ENCODE measurements at places on chromosomes 11 and 22.

GRCh38 chr11:6667733-6668374, 12.2 kb upstream of the DCHS1 start:
- H3K36me3 ChIP-seq: no peaks in the 10 kb centered on the region
- peak overlapping the region; percentile 61 for H3K27ac ChIP-seq
- H3K4me3 ChIP-seq: peak overlapping the region; percentile 23
- no peaks in the 10 kb centered on the region for H3K27me3 ChIP-seq

- no peaks in the 10 kb centered on the region for H3K27me3 ChIP-seq
- peaks cover 60% of the 10 kb centered on the region for H3K36me3 ChIP-seq
- H3K4me1 ChIP-seq: peaks cover 49% of the 10 kb centered on the region
- H3K4me3 ChIP-seq: no peak overlapping the region
Measured at GRCh38 chr11:117045196-117045595, 53.0 kb downstream of the SIK3 start.

- peaks cover 55% of the 10 kb centered on the region for H3K36me3 ChIP-seq
- peaks cover 6% of the 10 kb centered on the region for H3K4me1 ChIP-seq
- no peaks in the 10 kb centered on the region for H3K27me3 ChIP-seq
- DNase-seq: no peak
Measured at GRCh38 chr22:38212442-38212841, 10.6 kb downstream of the MAFF start.

- no peaks in the 10 kb centered on the region for H3K27me3 ChIP-seq
- no peak overlapping the region for H3K27ac ChIP-seq
- H3K36me3 ChIP-seq: no peaks in the 10 kb centered on the region
- H3K4me3 ChIP-seq: no peak overlapping the region
- no peak for DNase-seq
Measured at GRCh38 chr11:30650266-30650665, 64.1 kb upstream of the MPPED2 start.

- peaks cover 40% of the 10 kb centered on the region for H3K27me3 ChIP-seq
- H3K27ac ChIP-seq: no peak overlapping the region
- H3K4me1 ChIP-seq: peaks cover 6% of the 10 kb centered on the region
- no peak for DNase-seq
Measured at GRCh38 chr11:20197881-20198280, 37.6 kb upstream of the DBX1 start.

GRCh38 chr11:45234306-45235006, 51.7 kb downstream of the SYT13 start:
- DNase-seq: no peak
- peaks cover 53% of the 10 kb centered on the region for H3K27me3 ChIP-seq
- peaks cover 4% of the 10 kb centered on the region for H3K4me1 ChIP-seq

DNA sequence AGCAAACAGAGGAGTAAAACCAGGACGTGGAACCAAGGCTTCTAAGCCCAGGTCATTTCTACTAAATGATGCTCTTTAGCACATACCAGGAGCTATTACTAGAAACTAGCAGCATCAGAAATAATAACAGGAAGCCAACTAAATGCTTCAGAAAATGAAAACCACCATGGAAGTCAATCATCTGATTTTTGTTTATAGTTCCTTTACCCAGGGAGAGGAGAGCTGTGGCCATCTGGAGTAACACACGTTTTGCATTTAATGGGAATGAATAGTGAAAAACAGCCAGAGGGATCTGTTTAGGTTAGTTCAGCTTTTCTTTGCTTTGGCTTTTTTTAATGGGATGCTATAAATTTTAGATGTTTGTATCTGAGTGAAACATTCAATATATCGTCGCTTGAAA, 250.7 kb upstream of the ARHGAP20 start:
- no peak overlapping the region for H3K27ac ChIP-seq
- no peaks in the 10 kb centered on the region for H3K4me1 ChIP-seq
- H3K27me3 ChIP-seq: peaks cover 13% of the 10 kb centered on the region
- DNase-seq: no peak

- DNase-seq: no peak
- H3K4me3 ChIP-seq: no peak overlapping the region
- no peak overlapping the region for H3K27ac ChIP-seq
Measured at GRCh38 chr11:97722065-97722464, 1298.7 kb upstream of the CNTN5 start.

- DNase-seq: no peak
- peaks cover 1% of the 10 kb centered on the region for H3K36me3 ChIP-seq
- H3K27me3 ChIP-seq: no peaks in the 10 kb centered on the region
- peaks cover 15% of the 10 kb centered on the region for H3K4me1 ChIP-seq
Measured at GRCh38 chr22:49642331-49642730, 185.3 kb downstream of the BRD1 start.

DNA sequence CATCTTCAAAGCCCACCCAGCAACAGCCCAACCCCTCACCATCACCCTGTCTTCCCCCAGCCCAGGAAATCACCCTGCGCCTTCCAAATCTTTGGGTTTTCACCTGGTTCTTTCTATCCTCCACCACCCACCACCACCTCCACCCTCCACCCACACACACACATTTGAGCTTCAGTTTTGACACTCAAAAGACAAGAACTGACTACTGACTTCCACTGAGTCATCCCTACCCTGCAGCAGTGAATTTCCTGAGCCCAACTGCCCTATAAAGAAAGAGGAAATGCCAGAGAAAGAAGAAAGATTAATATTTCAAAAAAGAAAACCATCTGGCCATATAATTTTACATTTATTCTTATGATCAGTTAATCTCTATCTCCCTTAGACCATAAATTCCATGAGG, 137.5 kb downstream of the CHST1 start:
- no peak overlapping the region for H3K27ac ChIP-seq
- peaks cover 3% of the 10 kb centered on the region for H3K36me3 ChIP-seq
- H3K27me3 ChIP-seq: peaks cover 57% of the 10 kb centered on the region

DNA sequence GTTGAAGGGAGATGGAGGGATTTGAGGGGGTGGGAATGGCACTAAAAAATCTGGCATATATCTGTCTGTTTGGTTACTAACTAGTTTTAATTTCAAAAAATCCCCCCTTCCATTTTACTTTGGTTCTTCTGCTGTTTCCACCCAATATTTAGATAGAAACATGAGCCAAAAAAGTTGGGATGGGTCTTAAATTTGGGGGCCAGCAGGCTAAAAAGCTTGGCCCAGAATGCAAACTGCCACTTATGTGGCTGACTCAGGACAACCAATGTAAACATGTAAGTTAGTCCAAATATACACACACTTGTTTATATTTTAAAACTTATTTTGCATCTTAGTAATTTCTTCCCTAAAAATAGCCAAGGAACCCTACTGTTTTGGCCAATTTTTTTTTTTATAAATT, 35.7 kb downstream of the LGR4 start:
- no peak for DNase-seq
- H3K27me3 ChIP-seq: peaks cover 20% of the 10 kb centered on the region
- no peaks in the 10 kb centered on the region for H3K36me3 ChIP-seq
- no peak overlapping the region for H3K4me3 ChIP-seq
- H3K4me1 ChIP-seq: no peaks in the 10 kb centered on the region
- H3K27ac ChIP-seq: no peak overlapping the region

DNA sequence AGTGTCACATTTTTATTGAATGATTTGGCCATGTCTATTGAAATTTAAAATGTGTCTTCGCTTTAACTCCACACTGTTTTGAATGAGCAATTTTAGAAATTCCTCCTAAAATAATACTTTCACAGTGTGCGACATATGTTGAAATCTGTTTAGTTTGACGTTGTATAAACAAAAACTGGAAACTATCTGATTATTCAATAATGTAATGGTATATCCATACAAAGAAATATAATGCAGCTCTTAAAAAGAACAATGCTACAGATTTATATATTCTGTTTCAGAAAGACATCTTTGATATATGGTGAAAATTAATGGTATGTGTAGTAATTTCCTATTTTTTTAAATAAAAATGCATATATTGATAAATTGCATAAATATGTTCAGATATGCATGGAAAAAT, 268.7 kb upstream of the SORL1-AS1 start:
- H3K4me1 ChIP-seq: no peaks in the 10 kb centered on the region
- no peak overlapping the region for H3K4me3 ChIP-seq
- peaks cover 5% of the 10 kb centered on the region for H3K36me3 ChIP-seq
- H3K27ac ChIP-seq: no peak overlapping the region
- H3K27me3 ChIP-seq: peaks cover 14% of the 10 kb centered on the region

GRCh38 chr11:119873761-119874421, 144.9 kb upstream of the NECTIN1 start:
- peaks cover 5% of the 10 kb centered on the region for H3K27me3 ChIP-seq
- no peaks in the 10 kb centered on the region for H3K36me3 ChIP-seq
- H3K4me1 ChIP-seq: no peaks in the 10 kb centered on the region
- H3K27ac ChIP-seq: no peak overlapping the region
- no peak overlapping the region for H3K4me3 ChIP-seq

DNA sequence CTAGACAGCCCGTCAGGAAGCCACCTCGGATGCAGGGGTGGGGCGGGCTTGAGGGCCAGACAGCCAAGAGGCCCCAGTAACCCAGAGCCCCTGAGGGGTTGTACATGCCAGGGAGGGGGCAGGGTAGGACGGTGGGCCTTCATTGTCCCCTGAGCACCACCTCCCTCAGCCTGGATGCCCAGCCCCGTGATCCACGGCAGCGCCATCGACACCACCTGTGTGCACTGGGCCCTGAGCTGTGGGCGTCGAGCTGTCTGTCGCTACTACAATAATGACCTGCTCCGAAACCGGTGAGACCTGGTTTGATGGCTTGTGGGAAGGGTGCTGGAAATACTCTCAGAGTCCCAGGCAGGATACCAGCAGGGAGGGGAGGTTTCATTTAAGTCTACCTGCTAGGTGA, 37.4 kb upstream of the TPBGL start:
- DNase-seq: no peak
- no peak overlapping the region for H3K27ac ChIP-seq
- H3K4me3 ChIP-seq: no peak overlapping the region
- H3K4me1 ChIP-seq: no peaks in the 10 kb centered on the region
- no peaks in the 10 kb centered on the region for H3K36me3 ChIP-seq
- no peaks in the 10 kb centered on the region for H3K27me3 ChIP-seq

GRCh38 chr11:123628936-123629683, 25.3 kb downstream of the SCN3B start:
- peaks cover 27% of the 10 kb centered on the region for H3K27me3 ChIP-seq
- no peak overlapping the region for H3K4me3 ChIP-seq
- peaks cover 2% of the 10 kb centered on the region for H3K36me3 ChIP-seq
- H3K4me1 ChIP-seq: no peaks in the 10 kb centered on the region
- H3K27ac ChIP-seq: no peak overlapping the region

- DNase-seq: no peak
- no peak overlapping the region for H3K27ac ChIP-seq
- H3K27me3 ChIP-seq: no peaks in the 10 kb centered on the region
- H3K4me3 ChIP-seq: no peak overlapping the region
- no peaks in the 10 kb centered on the region for H3K36me3 ChIP-seq
Measured at GRCh38 chr11:1227551-1228100, 4.8 kb downstream of the MUC5B start.

- DNase-seq: no peak
- H3K27ac ChIP-seq: no peak overlapping the region
- no peaks in the 10 kb centered on the region for H3K36me3 ChIP-seq
- no peaks in the 10 kb centered on the region for H3K4me1 ChIP-seq
Measured at GRCh38 chr11:79447038-79447786, 6.4 kb upstream of the TENM4 start.

DNA sequence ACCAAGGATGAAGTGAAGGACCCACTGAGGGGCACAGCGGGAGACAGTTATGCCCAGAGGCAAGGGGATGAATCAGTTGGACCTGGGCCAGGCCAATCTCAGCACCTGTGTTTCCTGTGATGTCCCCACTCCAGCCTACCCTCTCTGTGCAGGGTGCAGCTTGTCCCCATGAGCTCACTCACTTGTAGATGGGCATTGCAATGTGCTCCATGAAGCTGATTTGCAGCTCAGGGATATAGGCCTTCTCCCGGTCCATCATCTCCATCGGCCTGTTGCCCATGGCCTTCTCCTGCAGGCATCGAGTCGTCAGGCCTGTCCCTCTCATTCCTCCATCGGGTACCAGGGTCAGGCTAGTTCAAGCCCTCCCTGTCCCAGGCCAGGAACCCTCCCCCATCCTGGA, 96.2 kb downstream of the PDE2A start:
- H3K4me3 ChIP-seq: no peak overlapping the region
- peaks cover 9% of the 10 kb centered on the region for H3K27me3 ChIP-seq
- H3K36me3 ChIP-seq: peaks cover 2% of the 10 kb centered on the region
- peaks cover 6% of the 10 kb centered on the region for H3K4me1 ChIP-seq
- no peak for DNase-seq

GRCh38 chr11:119977881-119978280, 160.0 kb downstream of the TRIM29 start:
- H3K27me3 ChIP-seq: peaks cover 26% of the 10 kb centered on the region
- DNase-seq: no peak
- no peak overlapping the region for H3K4me3 ChIP-seq

GRCh38 chr22:20550851-20551744, 43.7 kb downstream of the MED15 start:
- peaks cover 69% of the 10 kb centered on the region for H3K4me1 ChIP-seq
- peak overlapping the region; percentile 96 for H3K27ac ChIP-seq
- DNase-seq: peak; percentile 59
- no peaks in the 10 kb centered on the region for H3K27me3 ChIP-seq
- H3K36me3 ChIP-seq: peaks cover 50% of the 10 kb centered on the region
- peak overlapping the region; percentile 80 for H3K4me3 ChIP-seq

DNA sequence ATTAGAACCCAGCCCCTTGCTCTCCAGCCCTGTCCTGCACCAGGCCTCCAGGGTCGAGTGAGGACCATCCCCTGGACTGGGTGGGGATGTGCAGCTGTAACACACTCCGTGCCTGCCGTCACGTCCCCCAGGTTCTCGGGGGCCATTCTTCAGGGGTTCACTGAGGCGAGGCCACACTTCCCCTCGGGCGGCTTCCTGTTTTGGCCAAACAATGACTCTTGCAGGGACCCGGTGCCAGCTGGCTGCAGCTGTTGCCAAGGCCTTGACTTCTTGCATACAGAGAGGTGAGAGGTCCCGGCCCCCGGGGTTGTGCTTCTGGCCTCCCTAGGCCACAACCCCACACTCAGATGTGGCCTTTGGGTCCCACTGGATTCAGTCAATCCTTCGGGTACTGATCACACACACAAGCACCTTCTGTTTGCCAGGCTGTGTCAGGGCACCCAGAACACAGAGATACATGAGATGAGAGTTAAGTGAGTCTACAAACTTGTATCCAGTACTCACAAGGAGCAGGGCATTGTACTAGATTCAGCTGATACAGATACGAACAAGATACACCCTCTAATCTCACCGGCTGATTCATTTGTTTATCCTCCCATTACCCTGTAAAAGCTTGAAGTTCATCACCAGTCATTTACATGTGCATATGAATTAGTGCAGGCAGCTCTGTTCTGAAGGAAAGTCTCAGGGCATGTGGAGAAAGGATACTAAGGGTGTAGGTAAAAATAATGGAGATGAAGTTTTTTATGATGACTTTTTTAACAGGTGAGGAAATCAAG, 32.9 kb downstream of the LRRC32 start:
- no peak overlapping the region for H3K27ac ChIP-seq
- peaks cover 77% of the 10 kb centered on the region for H3K27me3 ChIP-seq
- DNase-seq: no peak
- no peak overlapping the region for H3K4me3 ChIP-seq
- no peaks in the 10 kb centered on the region for H3K4me1 ChIP-seq
- no peaks in the 10 kb centered on the region for H3K36me3 ChIP-seq

- no peak overlapping the region for H3K27ac ChIP-seq
- no peak overlapping the region for H3K4me3 ChIP-seq
- H3K4me1 ChIP-seq: no peaks in the 10 kb centered on the region
- H3K36me3 ChIP-seq: no peaks in the 10 kb centered on the region
- H3K27me3 ChIP-seq: peaks cover 70% of the 10 kb centered on the region
- no peak for DNase-seq
Measured at GRCh38 chr11:44517541-44517940, 47.9 kb upstream of the CD82 start.

- peaks cover 4% of the 10 kb centered on the region for H3K4me1 ChIP-seq
- DNase-seq: no peak
- no peak overlapping the region for H3K27ac ChIP-seq
- H3K36me3 ChIP-seq: no peaks in the 10 kb centered on the region
Measured at GRCh38 chr11:72373163-72373562, 61.2 kb downstream of the CLPB start.
